ENCODE measurements at places on chromosomes 1 and 21. TPM values are rescaled to one million over a fixed set of nuclear protein-coding genes. Genes with fewer than 3 reads are reported as not detected.

GRCh38 chr1:3664700-3665375, 12.5 kb downstream of the TP73 start:
- DNase-seq: no peak

GRCh38 chr1:183021405-183022201, 1.6 kb upstream of the LAMC1 start:
- DNase-seq: no peak

GRCh38 chr1:51329443-51330325, 678 bp downstream of the TTC39A start:
- no peak for DNase-seq

DNA sequence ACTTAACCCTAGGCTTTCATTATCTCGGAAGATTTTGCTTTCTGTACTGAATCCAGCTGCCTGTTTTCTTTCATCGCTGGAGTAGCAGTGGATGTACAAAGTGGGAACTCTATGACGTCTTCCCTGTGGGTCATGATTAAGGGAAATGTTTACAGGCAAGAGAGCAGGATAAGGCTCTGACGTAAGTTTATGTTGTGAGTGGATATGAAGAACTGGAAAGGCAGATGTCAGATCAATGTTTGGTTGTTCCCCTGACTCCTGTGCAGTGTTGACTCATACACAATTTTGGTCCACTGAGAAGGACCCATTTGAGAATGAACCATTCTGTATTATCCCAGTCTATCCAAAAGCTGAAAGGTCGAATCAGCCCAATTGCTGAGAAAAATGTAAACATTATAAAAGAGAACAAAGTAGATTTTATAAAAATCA, 292.4 kb downstream of the GRIK1 start:
- no peak for DNase-seq

Gene SPATA21
- not detected for polyA plus RNA-seq

DNA sequence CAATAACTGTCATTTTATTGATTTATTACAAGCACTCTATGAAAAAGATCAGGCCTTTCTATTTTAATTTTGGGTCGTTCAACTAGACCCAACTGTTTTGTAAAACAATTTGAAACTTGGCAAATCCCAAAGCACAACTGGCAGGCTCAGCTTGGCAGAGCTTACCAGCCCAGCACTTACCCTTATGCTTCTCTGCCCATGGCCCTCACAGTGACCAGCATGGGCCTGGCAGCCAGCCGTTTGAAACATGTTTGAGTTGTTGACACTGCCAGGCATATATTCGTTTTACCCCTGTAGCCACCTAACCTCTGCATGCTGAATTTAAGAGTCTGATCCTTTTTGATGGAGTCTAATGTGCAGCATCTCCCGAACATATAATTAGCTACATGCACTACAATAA, 796.7 kb upstream of the ADGRL2 start:
- no peak for DNase-seq

GRCh38 chr1:185495007-185495406, 178.0 kb upstream of the IVNS1ABP start:
- DNase-seq: no peak

Gene LORICRIN
- not detected for polyA plus RNA-seq

GRCh38 chr1:153957744-153958110, 685 bp downstream of the CRTC2 start:
- DNase-seq: no peak

DNA sequence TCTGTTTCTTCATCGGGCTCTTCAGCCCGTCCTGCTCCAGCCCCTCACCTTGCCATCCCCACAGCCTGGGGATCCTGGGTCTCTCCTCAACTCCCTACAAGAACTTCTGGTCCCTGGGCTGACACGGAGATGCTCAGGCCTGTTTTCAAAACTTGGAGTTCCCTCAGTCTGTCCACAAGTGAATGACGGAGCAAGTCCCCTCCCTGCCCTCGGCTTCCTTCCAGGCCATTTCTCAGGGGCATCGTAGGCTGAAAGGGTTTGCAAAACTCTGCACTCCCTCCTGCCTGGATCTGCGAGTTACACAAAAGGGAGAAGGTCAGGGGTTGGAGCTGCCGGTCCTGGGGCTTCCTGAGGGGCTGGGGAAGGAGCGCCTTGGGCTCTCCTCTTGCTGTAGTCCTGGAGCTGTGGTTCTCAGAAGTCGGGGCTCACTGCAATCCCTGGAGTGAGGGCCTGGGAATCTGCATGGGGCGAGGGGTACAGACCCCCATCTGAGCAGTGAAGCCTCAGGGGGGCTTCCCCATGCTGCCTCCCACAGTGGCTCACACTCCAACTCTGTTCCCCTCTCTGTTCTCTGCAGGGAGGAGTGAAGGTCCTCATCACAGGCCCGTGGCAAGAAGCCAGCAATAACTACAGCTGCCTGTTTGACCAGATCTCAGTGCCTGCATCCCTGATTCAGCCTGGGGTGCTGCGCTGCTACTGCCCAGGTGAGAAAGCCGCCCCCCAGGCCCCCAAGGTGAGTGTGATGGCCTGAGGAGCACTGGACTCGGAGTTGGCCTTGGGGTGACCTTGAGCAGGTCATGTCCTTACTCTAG, 100.6 kb upstream of the VAMP3 start:
- no peak for DNase-seq

Gene SLC30A10
- polyA plus RNA-seq: not detected

DNA sequence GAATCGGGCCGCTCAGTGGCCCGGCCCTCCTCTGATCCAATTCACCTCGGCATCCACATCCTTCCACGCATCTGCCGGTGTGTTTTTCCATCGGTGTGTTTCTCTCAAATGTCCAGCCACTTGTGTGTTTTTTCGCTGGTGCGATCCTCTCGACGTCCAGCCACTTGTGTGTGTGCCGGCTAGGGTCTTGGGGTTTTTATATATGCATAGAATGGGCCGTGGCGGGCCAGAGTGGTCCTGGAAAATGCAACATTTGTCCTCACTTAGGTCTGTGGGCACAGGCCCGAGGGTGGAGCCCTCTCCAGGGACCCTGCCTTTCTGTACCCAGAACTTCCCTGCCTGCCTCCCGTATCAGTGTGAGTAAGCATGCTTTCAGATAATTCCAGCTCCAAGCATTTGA, 1106.4 kb downstream of the AMY1C start:
- DNase-seq: no peak

DNA sequence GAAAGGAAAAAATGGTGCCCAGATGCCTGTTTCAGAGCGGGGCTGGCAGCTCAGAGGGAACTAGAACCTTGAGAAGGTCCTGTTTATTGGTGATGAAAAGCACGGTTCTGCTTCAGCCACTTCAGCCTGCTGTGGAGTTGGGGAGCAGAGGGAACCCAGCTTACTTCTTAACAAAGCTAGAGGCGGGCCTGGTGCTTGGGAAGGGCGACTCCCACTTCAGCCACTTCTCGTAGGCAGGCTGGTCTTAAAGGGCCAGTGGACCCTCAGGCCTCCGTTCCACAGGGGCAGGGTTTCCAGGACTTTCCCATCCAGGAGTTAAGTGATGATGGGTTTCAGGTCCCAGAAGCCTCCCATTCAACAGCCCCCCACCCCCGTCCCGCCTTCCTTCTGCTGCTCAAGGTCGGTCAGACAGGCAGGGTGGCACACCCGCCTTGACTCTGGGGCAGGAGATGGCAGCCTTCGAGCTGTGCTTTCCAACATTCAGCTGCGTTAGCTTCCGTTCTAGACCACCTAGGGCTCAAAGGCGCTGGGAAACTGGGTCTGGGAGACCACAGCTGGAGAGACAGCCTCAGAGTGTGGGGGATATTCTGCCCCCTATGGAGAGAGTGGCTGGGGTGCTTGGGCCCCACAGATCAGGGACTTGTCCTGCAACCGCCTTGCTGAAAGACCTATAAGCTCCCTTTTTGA, 3.4 kb downstream of the RUNX3 start:
- no peak for DNase-seq

GRCh38 chr1:183048087-183049085, 25.2 kb downstream of the LAMC1 start:
- no peak for DNase-seq

GRCh38 chr1:222828939-222829338, 14.1 kb downstream of the DISP1 start:
- DNase-seq: no peak

GRCh38 chr1:98035602-98036002, 114.8 kb upstream of the DPYD start:
- no peak for DNase-seq

- no peak for DNase-seq
These were observed 89.0 kb upstream of the ACTL8 start for GRCh38 chr1:17665950-17666720.

GRCh38 chr1:56065729-56066128, 513.6 kb downstream of the PLPP3 start:
- DNase-seq: no peak

Gene CELA3A
- polyA plus RNA-seq: not detected

DNA sequence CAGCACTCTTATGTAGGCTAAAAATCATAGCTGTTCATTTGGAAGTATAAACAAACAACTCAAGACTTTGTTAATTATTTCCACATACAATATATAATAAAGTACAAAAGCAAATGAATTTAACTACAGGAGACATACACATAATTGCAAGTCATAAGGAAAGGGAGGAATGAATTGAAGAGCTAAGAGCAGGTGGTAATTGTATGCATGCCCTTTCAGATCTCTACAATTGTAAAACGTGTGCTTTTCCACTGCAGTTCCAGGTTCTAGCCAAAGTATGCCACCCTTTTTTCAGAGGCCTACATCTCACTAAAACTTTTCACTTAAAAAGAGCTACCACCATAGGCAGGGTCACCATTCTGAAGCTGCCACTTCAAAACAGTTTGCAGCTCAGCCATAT, 42.8 kb upstream of the HP1BP3 start:
- no peak for DNase-seq

- no peak for DNase-seq
These were observed 2.2 kb upstream of the UBE2J2 start for GRCh38 chr1:1275836-1276235.

Gene ZNF436
- polyA plus RNA-seq: 3.9 TPM

DNA sequence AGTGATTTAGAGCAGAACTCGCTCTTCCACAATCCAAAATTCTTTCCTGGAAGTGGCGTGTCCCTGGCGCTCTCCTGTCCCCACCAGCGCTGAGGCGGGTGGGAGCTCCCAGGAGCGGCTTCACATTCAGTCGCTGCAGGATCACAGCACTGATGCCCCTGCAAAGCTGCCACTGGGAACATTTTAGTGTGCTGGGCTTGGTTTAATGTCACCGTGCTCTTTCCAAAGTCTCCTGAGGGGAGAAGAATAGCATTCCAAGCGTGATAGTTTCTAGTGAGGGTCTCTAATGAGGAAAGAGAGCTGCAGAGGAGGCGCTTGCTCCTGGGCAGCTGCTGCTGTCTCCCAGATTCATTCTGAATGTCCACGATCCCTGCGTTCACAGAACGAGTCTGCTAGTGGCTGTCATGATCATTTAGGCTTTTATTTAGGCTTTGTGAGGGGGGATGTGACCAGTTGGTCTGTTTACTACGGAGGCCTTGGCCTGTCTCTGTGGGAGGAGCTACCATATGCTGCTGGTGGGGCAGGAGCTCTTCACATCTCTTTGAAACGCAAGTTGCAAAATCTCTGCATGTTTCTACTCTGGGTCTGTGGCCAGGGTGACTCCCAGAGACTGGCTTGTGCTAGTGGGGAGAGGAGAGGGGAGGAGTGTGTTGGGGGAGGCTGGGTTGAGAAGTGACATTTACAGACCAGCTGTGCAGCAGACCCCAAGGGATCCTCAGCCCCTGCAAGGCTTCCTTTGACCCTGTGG, 23.4 kb downstream of the OLFML3 start:
- DNase-seq: no peak

DNA sequence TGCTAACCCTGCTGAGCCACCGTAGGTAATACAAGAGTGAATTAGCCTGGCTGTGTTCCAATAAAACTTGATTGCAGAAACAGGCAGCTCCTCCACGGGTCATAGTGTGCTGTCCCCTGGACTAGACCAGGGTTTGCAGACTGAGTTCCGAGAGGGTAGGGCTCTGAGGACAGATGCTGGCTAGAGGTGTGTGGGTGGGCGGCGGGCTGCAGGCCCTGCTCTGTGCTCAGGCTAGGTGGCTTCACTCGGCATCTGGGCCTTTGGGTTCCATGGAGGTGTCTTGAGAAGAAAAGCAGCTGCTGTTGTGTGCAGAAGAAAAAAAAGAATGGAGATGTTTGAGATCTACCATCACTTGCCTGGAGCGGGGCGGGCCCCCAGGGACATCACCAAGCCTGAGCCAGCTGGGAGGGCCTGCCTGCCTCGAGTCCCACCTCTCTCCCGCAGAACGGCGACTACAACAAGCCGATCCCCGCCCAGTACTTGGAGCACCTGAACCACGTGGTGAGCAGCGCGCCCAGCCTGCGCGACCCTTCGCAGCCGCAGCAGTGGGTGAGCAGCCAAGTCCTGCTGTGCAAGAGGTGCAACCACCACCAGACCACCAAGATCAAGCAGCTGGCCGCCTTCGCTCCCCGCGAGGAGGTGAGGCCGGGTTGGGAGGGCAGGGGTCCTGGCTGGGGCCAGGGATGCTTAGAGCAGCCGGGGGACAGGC, 7.9 kb downstream of the TMEM201 start:
- no peak for DNase-seq

Gene LMO4
- polyA plus RNA-seq: 8.2 TPM

Gene SYCP1
- not detected for polyA plus RNA-seq

GRCh38 chr1:246843876-246844275, 87.9 kb downstream of the AHCTF1 start:
- DNase-seq: no peak

DNA sequence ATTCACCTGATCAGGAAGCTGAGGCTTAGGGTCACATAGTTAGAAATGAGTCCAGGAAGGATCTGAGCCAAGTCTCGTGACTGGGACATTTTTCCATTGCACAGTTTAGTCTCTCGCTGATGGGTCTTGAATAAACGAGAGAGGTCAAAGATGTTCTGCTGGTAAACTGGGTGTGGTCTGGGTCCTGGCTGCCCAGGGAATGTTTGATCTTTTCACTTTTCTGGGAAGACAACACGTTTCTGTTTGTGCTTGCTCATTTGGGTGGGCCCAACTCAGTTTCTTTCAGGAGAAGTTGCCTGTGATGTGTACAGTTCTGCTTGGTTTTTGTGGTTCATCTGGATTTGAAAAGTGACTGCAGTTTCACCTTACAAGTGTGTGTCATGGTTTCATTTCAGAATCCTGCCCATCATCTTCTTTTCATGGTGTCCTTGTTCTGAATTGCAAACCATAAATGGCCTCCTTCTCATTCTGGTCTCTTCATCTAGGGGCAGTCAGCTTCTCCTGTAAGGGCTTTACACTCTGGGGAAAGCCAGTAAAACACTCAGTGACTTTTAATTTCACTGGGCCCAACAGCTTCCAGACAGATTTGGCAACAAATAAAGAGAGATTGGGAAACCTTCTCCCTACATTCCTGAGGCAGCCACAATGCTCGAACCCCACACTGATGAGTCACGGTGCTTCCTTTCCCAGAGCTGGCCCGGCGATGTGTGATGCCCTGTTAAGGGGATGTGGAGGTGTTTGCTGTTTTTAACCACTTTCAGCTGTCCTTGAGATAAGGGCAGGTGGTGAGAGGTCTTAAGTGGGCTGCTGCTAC, 7.2 kb upstream of the TACSTD2 start:
- no peak for DNase-seq
